Chondrocyte (in vitro differentiated cells): ENCODE measurements at places on chromosomes 16 and 17. TPM values are rescaled to one million over a fixed set of nuclear protein-coding genes. Genes with fewer than 3 reads are reported as not detected.
A peak's percentile ranks its signal among the peaks of the same experiment; 100 is the strongest.

- no peak for DNase-seq
Measured at GRCh38 chr16:83113811-83114210, 487.0 kb downstream of the CDH13 start.

The DOC2B gene
- 0.31 to 0.64 TPM (median 0.32 TPM) in 3 replicates for total RNA-seq

DNA sequence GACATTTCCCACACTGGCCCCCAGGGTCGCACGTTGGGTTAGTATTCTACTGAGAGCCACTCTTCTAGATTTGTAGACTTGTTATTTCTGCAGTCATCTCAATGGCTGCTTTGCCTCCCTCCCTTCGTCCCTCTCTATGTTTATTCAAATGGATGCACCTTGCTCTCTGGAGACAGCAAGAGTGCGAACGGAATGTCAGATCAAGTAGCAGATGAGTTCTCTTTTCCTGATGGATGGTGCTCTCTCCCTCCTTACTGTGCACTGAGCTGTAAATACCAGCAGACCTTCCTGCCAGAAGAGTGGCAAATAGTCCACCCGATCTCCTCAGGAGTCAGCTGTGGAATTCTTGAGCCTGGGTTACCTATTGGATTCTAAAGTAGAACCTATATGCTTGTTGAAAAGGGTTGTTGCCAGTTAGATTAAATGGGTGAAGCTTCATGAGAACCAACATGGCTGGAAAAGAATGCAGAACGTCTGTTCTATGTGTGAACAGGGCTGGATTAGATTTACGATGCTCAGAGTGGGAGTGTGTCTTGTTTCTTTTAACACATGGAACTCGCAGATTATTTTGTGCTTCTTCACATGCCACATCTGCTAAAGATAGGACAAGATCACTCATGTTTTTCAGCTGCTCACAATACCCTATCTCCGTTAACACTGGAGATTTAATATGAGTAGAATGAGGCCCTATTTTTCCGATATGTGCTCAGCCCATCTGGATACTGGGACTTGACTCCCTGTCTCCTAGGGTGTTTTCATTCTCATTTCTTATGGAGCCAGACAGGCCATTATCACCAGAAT is 6.1 kb downstream of the GNAO1 start:
- DNase-seq = no peak

DNA sequence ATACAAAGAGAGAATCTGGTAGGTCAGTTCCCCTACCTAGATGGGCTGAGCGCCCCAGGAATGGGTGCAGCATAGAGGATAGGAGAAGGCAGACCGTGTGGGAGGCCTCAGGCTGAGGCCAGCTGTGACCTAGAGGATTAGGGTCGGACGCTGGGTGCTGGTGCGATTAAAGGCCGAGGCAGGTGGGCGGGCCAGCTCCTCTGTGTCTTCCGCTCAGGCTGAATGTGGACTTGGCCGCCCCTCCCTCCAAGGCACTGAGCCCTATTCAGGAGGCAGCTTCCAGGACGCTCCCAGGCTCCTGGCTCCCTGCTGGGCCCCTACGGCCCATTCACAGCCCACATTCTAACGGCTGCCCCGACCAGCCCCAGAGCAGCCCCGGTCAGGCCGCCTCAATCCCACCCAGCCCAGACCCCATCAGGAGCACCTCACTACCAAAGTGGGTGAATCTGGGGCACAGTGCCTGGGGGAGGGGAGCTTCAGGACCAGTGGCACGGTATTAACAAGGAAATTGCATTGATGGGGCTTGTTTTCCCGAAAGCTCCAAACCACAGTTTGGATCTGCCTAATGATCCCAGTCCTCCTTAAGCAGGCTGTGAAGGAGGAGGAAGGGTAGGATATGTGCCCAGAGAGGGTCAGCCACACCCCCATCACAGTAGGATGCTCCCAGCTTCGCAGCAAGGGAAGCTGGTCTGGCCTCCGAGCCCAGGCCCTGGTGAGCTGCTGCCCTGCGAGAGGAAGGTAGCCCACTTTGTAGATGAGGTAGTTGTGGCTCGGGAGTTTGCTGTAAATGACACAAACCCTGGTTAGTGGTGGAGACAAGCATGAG is 14.5 kb downstream of the RHBDL3 start:
- DNase-seq = no peak

- no peak for DNase-seq
Measured at GRCh38 chr17:71899317-71899716, 221.5 kb upstream of the SOX9 start.

GRCh38 chr16:48911700-48912099 is 301.7 kb upstream of the N4BP1 start:
- DNase-seq = no peak

The FSCN2 gene
- total RNA-seq = 4.1 to 6.1 TPM (median 5.3 TPM) in 3 replicates

The VPS25 gene
- total RNA-seq = 52.5 to 63.9 TPM (median 55.1 TPM) in 3 replicates

DNA sequence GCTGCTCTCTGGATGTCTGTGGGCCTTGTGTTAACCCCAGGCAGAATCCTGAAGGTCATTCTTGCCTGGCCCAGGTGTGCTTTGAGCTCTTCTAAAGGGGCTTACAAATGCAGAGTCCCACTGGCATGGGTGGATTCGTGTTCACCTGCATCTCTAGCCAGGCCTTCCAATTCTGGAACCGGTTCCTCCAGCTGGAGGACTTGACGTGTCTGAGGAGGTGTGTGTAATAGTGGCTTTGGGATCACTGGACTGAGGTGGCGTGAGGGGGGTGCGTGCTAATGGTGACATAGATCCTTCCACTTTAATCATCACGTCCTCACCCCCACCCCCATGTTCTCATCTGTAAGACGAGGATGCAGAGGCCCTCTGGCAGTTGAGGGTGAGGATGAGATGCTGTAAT is 4.8 kb downstream of the GSE1 start:
- no peak for DNase-seq

DNA sequence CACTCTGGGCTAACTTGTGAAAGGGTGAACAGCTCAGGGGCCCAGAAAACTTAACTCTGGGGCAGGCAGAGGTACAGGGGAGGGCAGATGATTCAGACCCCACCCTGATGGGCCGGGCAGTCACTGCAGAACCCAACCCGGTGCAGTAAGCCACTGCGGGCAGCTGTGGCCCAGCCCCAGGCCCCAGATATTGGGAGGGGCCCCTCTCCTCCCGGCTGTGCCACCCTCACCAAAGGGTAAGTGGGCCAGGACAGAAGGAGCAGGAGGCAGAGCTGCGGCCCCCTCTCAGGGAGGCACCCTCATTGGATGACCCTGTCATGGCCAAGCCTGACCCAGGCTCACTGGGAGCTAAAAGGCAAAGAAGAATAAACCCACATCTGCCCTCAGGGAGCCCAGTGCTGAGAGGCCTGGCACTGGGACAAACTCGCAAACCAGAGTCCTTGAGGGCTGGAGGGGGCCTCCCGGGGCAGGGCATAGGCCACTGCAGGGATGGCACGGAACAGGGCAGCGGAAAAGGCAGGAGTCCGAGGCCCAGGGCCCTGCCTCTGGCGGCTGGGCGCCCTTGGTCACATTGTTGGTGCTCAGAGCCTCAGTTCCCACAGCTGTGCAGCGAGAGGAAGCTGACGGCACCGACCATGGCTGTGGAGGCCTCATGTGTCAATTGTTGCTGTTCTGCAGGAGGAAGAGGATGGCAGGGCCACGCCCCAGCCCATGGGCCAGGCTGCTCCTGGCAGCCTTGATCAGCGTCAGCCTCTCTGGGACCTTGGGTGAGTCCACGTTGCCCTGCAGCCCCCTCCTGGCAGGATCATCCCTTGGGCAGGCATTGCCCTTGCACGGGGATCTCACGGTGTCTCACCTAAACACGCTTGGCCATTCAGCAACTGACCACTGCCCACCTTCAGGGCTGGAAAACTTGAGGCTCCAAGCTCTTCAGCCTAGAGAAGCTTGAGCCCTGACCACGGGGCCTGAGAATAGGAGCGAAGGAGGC is 3.1 kb downstream of the ITGB4 start:
- no peak for DNase-seq

The MT1F gene
- 2.6 to 5.8 TPM (median 4.4 TPM) in 3 replicates for total RNA-seq

DNA sequence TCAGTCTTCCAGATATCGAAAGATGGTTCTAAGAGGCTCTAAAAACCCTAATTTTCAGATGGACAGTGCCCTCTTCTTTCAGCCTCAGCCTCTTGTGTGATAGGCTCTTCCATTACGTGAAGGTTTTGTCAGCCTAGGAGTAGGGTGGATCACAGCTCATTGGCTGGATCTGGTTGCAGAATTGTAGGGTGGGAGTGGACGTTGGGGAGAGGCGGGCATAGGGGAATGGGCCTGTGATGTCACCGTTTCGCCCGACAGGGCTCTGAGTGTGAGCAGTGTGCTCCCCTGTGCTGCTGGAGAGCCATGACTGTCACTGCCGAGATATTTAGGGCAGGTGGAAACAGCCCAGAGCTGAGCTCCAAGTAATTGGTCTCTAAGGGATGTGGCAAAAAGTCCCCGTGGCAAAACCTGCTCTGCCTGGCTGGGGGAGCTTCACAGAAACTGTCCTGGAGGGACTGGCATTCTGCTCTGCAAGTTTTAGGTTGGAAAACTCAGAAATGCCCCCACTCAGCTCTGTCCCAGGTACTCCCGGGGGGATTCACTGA is 6.2 kb upstream of the WFIKKN1 start:
- no peak for DNase-seq

DNA sequence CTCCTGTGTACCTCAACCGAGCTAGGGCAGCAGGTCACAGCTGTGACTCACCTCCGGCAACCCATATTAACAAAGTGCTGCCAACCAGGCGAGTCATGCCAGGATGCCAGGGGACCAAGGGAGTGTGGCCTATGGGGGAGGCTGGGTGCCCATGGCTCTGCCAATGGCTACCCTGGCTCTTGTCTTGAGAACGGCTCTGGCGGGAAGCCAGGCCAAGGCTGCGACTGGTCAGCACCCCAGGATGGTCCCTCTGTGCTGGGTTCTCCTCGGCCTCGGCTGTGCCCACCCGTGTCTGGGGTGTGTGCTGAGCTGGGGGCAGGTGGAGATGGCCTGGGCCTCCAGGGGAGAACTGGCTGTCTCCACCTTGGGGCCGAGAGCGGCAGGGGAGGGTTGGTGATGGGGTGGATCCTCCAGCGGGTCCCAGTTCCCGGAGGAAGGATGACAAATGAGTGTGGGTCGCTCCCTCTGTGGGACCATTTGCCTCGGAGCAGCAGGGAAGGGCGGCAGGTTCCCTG is 75.8 kb downstream of the MRC2 start:
- DNase-seq = peak; percentile 93

GRCh38 chr17:32912218-32912897 is 15.6 kb upstream of the TMEM98 start:
- no peak for DNase-seq

DNA sequence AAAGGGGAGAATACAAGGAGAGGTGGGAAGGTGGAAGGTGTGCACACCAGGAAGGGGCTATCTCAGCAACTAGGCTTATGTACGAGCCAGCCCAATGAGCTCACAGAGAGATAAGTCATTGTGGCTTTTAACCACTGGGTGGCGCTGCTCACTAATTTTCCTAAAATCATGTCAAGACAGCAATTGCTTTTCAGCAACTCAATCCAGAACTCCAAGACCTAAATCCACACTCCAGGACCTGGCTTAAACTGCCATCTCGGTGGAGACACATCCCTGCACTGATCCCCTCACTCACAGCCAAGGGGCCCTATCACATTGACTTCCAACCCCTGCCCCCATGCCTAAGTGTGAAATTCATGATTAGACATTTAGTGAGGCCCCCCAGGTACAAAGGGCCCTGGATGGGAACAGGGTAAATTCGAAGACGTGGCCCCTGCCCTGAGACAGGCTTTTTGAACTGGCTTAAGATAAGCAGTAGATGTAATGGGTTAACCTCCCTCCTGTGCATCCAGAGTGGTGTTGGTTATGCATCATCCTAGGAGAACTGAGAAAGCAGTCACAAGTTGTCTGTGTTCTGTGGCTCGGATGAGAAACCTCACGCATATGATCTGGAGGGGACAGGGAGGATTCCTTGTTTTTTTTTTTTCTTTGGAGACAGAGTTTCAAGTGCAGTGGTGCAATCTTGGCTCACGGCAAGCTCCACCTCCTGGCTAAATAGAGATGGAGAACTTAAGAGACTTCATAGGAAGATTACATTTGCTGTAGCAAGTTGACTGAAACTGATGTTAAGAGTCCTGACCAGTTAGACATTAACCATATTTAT is 11.5 kb downstream of the CCL16 start:
- DNase-seq = no peak

GRCh38 chr17:50681263-50682200 is 26.2 kb downstream of the ANKRD40 start:
- DNase-seq = no peak

DNA sequence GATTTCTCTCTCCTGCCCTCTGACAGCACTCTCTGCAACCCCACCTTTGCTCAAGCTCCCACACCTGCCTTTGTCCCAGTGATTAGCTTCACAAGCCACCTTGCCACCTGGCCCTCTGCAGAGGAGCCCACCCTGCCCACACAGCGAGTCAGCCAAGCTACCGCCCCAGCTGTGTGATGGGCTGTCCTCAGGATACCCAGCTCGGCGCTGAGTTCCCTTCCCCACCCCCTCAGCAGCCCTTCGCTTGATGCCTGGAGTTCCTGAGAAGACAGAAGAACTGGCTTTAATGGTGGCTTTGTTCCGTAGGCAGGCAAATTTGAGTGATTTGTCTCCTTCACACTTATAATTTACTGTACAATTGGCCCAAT is 266.4 kb downstream of the CBLN1 start:
- no peak for DNase-seq

The WSB1 gene
- 110 to 218 TPM (median 205 TPM) in 3 replicates for total RNA-seq

The MFSD11 gene
- total RNA-seq = 30.3 to 33.6 TPM (median 31.1 TPM) in 3 replicates

- DNase-seq = no peak
Measured at GRCh38 chr16:87822108-87822970, 47.0 kb downstream of the SLC7A5 start.
